Hematopoietic multipotent progenitor cell treated with erythropoietin and hydrocortisone succinate and interleukin-3 and kit ligand, for 17 days (in vitro differentiated cells): ENCODE measurements at places on chromosomes 7 and 10.

DNA sequence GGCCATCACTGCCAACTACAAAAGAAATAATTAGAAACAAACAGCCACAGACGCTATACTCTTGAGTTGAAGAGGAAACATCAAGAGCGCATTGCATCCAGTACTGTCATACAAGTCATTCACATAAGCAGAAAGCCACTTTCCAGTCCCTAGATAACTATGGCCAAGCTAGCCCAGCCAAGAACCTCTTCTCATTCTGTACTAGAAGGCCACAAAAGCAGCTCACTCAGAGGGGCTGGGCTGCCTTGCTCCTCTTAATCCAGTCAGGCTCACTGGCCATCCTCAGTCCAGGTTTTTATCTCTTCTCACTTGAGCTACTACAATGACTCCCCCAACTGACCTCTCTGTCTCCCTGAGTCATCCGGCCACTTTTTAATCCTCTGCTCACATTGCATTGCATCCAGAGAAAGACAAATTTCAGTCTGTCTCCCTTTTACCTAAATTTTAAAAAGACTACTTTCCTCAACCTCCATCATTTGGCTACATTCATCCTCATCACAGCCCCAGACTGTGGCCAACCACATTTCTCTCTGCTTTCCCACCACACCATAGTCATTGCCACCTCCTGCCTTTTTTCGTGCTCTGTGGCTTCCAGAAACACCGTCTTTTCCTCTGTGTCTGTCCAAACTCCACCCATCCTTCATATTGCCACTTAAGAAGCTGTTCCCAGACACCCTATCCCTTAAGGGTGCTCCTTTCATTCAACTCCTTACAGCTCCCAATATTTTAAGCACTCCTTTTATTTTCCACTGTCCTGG lies 25.0 kb downstream of the PPP1R3C start:
- no peak for DNase-seq

GRCh38 chr7:92423710-92424131 lies 23.6 kb upstream of the GATAD1 start:
- no peak for DNase-seq

DNA sequence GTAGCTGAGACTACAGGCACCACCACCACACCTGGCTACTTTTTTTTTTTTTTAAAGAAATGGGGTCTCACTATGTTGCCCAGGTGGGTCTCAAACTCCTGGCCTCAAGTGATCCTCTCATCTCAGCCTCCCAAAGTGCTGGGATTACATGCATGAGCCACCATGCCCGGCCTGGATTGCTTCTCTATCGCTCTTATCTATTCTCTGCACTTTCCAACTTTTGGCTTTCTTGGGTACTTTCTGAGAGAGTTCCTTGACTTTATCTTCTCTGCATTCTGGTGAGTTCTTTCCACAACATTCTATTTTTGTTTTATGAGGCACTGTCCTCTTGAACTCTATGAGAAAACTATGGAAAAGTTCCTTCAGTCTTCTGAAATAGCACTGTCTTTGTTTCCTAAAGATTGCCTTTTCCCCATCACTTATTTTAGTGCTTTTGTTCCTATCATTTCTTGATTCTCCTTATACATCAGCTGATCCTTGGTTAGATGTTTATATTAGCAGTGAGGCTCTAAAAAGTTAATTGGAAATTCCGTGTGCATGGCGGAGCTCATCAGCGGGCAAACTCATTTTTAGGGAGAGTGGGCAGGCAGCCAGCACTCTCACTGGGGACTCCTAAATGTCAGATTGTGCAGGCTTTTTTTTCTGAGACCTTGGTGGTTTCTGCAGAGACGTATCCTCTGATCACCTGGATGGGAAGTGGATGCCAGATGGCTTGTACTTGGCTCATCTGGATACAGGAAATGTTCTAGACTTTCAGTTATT lies 43.9 kb downstream of the HIP1 start:
- no peak for DNase-seq

- DNase-seq: no peak
These were observed 23.3 kb upstream of the KIAA1549 start for GRCh38 chr7:139004321-139005090.

DNA sequence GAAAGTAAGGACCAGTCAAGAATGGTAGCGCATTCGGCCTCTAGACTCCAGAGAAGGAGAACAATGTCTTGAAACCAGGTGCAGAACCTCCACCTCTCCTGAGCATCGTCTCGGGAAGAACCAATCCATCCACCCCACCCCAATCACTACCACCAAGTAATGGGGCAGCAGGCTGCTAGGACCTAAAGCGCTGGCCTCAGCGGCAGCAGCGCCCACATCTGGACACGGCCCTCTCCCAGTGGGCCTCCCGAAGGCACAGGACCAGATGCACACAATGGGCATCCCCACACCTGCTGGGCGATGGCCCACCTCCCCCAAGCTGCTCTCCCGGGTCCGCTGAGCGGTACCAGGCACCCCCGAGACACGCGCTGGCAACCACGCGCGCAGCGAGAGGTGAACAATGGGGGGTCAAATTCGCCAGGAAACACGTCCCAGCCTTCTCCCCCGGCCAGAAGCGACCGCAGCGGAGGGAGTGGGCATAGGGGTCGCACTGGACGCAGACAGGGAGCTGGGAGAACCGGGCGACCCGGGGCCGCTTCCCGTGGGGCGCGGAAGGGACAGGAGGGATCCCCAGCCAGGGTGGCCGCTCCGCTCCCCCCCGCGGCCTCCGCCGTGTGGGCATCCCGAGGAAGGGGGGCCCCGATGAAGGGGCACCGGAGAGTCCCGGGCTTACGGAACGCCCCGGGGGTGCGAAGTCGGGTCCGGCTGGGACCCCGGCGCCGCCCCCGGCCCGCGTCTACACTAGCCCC lies 506 bp downstream of the CTTNBP2 start:
- no peak for DNase-seq
